ENCODE measurements at places on chromosomes 1 and 21. TPM values are rescaled to one million over a fixed set of nuclear protein-coding genes. Genes with fewer than 3 reads are reported as not detected.

Gene SLC35F3
- total RNA-seq = 4.6 TPM

Gene PLA2G5
- total RNA-seq = not detected

Gene HFM1
- not detected for total RNA-seq

Gene OLFM3
- total RNA-seq = not detected

Gene GPR25
- total RNA-seq = 1.2 TPM

Gene FOXO6
- not detected for total RNA-seq

Gene SCMH1
- 23.4 TPM for total RNA-seq

Gene IFNLR1
- total RNA-seq = 2.4 TPM

Gene C1QA
- 1.3 TPM for total RNA-seq

DNA sequence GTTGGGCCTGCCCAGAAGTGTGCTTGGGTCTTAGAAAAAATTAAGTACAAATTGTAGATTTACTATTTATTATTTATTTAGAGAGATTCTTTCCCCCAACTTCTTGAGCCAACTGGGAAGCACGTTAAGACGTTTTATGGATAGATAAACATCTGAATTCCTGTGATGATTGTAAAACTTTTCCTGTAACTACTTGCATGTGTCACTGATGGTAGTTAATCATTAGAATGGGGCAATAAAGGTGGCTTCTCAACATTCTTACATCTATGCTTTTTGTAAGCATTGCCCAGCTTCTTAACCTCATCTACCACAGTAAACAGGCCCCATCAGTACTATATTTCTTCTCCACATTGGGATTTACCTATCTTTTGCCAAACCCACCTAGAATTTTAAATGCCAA is 559.8 kb downstream of the LMO4 start:
- no peak for DNase-seq

- no peak for DNase-seq
Observed at GRCh38 chr1:59675936-59676335, 138.8 kb upstream of the HOOK1 start.

- no peak for DNase-seq
Observed at GRCh38 chr1:94951046-94951445, 24.1 kb upstream of the CNN3 start.

- no peak for DNase-seq
Observed at GRCh38 chr1:167081594-167082156, 8.5 kb downstream of the GPA33 start.

DNA sequence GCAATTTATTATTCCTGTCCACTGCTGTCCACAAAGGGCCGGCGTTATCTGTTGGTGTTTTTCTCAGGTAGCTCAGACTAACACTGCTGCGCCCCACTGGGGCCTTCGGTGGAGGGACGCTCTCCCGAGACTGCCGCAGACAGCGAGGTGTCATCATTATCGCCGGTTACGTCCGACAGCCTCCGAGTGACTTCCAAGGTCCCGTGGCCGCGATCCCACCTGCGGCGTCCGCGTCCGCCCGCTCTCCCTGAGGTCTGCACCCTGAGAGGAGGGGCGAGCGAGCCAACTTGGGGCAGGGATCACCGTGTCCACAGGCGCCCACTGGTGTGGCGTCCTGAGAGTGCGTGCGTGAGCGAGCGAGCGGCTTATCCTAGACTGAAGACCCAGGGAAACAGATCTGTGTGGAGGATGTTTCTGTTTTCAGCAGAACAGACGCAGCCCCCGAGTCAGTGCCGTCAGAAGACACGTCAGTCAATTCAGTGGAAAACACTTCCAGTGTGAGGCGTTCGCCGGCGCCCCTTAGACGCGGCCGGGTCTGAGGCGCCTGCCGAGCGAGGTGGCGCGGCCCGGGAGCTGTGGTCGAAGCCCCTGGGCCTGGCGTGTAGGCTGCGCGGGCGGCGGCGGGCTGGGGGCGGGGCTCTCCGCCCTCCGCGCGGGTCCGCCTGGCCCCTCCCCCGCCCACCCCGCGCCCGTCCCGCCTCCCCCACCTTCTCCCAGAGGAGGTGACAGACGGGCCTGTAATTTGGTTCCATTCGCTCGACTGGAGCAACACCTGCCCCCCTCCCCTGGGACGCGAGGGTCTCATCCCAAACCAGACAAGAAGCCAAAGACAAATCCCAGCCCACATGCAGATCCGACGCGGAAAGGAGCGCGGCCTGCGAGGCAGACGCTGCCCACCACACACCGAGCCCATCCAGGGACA is 12.6 kb downstream of the NHLH2 start:
- no peak for DNase-seq

DNA sequence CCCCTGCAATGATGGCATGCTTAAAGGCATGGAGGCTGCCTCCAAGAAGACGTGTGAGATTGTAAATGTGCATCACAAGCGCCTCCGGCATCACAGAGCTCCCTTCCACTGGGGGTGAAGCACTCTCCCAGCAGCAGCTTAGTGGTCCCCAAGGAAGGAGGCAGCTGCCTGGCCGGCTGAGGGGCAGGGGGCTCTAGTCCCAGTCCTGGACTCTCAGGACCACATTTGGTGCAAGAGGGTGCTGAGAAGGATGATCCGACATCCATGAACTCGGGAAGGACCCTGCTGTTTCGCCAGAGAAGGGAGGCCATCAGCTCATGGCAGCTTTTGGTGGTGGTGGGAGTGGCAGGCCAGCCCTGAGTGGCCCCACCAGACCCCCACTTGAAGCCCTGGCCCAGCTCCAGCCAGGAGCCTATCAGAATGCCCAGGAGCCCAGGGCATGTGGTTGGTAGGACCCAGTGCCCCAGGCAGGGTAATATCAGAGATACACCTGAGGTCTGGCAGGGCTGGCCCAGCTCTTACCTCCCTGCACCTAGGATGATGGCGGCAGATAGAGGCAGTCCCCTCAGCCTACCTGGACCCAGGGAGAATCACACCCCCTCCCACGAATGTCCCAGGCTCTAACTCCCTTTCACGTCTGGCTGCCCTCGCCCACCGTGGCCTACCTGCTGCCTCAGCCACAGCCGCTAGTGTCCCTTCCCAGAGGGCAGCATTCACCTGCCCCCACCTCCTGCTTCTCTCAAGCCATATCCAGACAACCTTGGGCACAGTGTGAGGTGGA is 2.4 kb upstream of the WNT9A start:
- DNase-seq = no peak

DNA sequence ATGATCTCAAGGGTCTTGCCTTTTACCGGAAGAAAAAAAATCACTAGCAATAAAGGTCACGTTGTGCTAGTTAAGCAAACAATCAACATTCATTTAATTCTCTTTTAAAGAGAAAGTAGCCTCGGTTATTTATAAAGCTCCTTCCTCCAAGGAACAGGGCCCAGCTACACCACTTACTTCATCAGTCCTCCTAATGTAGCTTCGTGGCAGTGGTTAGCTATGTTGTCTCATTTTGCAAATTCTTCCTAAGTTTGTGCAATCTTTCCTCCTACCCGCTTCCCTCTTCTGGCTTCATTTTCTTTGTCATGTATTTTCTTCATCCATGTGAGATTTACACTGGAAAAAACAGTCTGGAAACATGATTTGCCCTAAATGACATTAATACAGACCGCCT is 554.2 kb downstream of the NUF2 start:
- no peak for DNase-seq

DNA sequence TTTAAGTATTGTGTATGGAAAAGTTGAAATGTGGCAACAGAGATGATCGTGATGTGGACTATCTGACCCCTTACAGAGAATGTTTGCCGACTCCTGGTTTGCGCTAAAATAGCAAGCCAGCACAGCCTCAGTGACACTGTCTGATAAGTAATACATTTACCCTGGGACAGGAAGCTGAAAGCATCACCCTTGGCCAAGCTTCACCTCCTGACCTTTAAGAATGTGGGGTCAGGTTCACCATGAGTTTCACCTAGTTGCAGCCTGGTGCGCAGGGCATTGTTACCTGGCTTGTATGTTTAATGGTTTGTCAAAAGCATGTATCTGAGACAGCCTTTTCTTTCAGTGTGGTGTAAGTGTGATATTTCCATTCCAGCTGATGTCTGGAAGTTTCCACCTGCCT is 29.2 kb downstream of the TRAF5 start:
- DNase-seq = no peak

DNA sequence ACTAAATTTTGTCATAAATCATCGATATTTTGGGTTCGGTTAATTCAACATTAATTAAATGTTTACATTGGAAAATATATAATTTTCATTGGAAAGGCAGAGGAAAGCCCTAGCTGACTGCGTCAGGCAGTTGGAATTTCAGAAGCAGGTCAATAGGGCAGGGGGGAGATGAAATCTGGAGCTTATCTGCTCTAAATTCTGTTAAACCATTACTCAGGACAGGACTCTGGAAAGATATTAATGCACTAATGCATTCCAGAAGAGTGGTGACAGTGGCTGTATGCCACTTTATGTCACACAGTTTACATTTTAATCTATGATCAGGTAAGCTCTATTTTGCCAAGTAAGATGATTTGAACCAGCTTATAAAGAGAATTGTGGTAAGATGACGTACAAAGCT is 153.0 kb upstream of the B3GALT2 start:
- no peak for DNase-seq

DNA sequence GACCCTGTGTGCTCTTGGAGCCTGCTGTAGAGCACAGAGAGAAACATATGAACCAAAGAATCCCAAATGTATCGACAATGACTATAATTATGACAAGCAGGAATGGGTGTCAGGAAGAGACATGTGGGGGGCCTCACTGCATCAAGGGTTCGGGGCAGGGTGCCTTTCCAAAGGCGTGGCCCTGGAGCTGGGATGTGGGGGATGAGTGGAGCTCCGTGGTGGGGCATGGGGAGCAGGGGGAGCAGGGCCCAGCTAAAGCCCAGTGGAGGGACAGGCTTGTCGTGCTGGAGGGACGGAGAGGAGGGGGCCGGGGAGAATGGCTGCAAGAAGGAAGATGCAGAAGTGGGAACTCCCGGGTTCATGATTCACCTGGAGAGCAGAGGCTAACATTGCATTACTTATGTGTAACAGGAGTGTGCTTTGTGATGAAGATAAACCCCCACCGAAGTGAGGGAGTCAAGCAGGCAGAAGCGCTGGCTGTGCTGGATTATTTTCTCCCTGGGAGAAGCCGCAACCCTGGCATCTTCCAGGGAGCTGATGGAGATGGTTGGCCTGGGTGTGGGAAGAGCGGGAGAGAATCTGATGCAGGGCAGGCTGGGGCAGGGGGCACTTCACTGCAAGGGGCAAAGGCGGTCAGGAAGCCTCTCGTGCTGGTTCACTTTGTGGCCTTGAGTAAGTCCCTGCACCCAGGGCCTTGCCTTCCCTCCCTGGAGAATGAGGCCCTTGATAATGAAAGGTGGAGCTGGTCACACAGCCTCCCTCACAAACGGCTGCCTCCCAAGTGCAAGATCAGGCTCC is 124.6 kb upstream of the RUNX3 start:
- no peak for DNase-seq

GRCh38 chr1:11188858-11189451 is at the start of gene ANGPTL7:
Gene ANGPTL7 (plus strand): TSS chr1:11189355. CDS start chr1:11189580, 225 bp downstream.
- no peak for DNase-seq

DNA sequence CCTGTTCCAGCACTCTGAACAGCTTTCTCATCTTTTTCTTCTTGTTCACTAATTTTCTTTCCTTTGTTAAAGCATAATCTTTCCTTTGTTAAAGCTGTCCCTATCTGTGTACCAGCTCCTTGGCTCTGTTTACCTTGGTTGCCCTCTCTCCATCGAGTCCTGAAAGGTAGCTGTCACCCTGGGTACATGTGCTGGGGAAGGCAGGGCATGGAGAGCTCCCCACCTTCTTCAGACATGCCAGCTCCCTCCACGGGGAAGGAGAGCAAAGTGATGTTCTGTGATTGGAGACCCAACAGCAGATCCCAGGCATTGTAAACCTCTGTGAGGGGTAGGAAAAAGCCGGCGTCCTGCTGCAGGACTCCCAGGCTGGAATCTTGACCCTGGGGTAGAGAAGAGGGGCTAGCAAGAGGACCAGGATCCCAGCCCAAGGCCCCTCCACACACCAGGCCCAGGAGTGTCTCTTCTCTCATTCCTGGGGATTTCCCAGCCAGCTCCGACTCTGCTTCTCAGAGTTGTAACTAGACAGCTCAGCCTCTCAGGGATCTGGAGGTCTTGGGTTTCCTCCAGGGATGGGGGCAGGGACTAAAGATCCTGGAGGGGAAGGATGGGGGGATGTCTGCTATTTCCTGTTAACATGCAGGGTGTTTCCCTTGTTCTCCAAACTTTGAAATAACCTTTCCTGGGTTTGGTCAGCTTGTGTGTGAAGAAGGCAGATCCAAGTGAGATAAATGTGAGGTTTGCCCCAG is 34.4 kb downstream of the TMCC2 start:
- DNase-seq = no peak

GRCh38 chr1:27388337-27389005 is 4.0 kb upstream of the GPR3 start:
- peak; percentile 50 for DNase-seq

GRCh38 chr1:87329526-87330056 is 911 bp downstream of the LMO4 start:
- DNase-seq = no peak

DNA sequence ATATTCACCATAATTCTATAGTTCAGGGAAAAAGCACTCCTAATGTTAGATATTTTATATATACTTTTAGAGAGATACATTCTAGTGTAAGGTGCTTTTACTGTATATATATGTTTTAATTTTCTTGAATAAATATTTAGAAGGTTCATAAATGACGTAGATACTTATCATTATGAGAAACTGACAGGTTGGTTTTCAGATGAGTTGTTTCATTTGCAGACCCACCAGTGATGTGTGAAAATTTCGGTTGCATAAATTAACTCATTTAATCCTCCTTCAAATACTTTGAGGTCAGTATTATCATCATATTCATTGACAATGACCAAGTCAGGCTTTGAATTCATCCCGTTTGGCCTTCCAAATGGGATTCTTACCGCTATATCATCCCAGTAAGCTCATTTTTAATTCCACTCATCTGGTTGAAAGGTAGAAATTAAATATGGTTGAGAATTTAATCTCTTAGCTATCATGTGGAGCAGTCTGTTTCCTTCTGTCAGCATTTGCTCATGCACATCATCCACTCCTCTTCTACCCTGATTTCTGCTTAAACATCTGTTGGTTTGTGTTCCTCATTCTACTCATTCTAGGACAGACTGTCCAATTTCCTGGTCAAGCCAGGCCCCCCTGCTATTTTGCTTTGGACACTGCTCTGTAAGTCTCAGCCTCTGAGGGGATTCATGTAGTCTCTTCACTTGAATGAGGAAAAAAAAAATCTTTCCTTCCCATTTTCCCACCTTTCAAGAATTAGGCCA is 1156.6 kb downstream of the PLA2G4A start:
- DNase-seq = no peak

- no peak for DNase-seq
Observed at GRCh38 chr1:38210021-38210894, 163.7 kb upstream of the POU3F1 start.

All from T-cell (primary cell).